ENCODE measurements at places on chromosomes 5 and 9.

GRCh38 chr5:139475865-139476617 lies 5.2 kb downstream of the SMIM33 start:
- no peak for DNase-seq

GRCh38 chr9:132750668-132751067 lies 80.4 kb downstream of the GTF3C4 start:
- DNase-seq: no peak

- no peak for DNase-seq
These were observed 10.7 kb downstream of the GRM6 start for GRCh38 chr5:178984145-178985072.

DNA sequence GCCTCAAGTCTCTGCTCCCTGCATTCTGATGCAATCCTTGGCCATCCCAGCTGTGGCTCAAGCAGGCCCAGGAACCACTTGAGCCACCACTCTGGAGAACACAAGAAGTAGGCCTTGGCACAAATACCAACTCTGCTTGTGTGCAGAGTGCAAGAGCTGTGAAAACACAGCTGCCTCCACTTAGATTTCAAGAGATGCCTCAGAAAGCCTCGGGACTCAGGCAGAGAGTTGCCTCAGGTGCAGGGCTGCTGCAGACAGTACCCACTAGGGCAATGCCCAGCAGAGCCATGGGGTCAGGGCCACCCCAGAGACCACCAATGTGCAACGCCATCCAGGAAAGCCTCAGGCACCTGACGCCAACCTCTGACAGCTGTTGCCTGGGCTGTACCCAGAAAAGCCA lies 82.4 kb downstream of the FREM1 start:
- DNase-seq: no peak

DNA sequence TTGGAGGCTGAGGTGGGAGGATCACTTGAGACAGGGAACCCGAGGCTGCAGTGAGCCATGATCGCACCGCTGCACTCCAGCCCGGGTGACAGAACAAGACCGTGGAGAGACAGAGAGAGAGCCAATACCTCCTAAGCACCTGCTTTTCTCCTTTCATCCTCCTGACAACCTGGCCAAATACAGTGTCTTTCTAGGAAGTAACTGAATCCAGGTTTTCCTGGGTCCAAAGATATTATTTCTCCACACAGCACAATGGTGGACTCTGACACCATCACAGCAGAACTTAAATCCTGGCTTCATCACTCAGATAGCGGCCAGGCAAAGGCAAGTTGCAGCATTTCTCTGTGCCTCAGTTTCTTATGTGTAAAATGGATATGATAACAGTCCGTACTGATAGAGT lies 21.9 kb downstream of the DUSP1 start:
- no peak for DNase-seq

DNA sequence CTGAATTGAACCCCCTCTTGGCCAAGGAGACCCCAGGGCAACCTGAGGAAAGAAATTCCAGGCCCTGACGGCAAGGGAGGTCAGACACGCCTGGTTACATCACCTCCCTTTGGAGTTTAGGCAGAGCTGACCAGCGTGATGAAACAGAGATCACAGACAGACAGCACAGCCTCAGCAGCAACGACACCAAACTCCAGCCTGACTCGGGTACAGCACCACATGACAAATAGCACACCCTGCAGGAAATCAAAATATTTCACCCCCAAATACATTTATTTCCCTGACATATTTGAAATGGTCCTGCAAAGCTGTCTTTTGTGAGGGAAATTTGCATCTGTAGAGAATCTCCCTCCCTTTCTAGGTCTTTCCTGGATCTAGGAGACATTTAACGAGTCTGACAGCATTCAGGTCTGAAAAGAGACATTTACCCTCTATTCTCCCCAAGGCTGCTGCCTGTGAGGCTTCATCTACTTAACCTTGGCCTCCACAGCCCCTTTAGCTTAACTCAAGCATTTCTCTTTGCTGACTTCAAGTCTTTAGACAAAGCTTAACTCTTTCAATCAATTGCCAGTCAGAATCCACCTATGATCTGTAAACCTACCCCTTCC lies 2.6 kb downstream of the QSOX2 start:
- DNase-seq: no peak

- DNase-seq: no peak
These were observed 5.5 kb downstream of the PHF24 start for GRCh38 chr9:34963552-34963951.

DNA sequence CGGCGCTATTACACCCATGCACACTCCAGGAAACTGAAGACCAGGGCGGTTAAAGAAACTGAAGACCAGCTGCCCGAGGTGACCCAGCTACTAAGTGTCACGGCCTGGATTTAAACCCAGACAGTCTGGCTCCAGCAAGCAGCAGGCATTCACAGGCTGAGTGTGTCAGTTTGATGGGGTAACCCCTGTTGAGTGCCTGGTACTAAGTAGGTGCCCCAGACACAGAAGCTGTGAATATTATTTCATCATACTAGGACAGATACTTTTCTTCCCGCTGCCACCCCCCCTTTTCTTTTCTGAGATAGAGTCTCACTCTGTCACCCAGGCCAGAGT lies 7.3 kb downstream of the ENG start:
- no peak for DNase-seq

GRCh38 chr9:71796100-71796767 lies 27.9 kb upstream of the CEMIP2 start:
- DNase-seq: no peak

DNA sequence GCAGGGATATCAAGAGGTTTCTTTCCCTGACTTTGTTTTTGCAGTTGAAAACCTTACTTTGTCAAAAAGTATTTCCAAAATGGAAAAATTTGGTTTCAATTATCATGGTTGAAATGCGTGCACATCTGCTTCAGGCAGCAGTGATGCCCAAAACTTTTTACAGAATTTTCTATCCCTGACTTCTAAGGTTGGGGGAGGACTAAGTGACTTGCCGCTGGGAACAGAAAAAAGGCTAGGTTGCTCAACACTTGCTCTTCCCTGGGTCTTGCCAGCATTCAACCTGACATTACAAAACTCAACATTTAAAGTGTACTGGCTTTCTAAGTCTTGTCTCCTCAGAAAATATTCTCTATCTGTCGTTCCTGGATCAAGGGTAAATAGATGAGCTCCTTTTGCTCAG lies 4.7 kb downstream of the KLHL3 start:
- DNase-seq: no peak

- no peak for DNase-seq
These were observed 55.9 kb upstream of the CEMIP2 start for GRCh38 chr9:71824257-71824656.

DNA sequence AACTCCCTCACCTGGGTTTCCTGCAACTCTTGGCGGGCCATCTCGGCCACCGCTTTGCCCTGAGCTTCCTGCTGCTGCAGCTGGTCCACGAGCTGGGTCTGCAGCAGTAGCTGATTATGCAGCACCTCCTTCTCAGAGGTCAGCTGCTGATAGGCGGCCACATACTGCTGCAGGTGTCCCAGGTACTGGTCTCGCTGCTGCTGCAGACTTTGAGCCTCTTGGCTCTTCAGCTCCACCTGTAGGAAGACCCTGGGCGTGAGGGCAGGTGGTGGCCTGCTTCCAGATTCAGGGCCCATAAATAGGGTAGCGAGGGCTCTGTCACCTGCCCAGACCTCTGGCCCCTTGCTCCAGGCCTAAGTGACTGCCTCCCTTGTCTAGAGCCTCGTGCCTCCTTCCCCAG lies 16.7 kb downstream of the GOLGA2 start:
- no peak for DNase-seq

DNA sequence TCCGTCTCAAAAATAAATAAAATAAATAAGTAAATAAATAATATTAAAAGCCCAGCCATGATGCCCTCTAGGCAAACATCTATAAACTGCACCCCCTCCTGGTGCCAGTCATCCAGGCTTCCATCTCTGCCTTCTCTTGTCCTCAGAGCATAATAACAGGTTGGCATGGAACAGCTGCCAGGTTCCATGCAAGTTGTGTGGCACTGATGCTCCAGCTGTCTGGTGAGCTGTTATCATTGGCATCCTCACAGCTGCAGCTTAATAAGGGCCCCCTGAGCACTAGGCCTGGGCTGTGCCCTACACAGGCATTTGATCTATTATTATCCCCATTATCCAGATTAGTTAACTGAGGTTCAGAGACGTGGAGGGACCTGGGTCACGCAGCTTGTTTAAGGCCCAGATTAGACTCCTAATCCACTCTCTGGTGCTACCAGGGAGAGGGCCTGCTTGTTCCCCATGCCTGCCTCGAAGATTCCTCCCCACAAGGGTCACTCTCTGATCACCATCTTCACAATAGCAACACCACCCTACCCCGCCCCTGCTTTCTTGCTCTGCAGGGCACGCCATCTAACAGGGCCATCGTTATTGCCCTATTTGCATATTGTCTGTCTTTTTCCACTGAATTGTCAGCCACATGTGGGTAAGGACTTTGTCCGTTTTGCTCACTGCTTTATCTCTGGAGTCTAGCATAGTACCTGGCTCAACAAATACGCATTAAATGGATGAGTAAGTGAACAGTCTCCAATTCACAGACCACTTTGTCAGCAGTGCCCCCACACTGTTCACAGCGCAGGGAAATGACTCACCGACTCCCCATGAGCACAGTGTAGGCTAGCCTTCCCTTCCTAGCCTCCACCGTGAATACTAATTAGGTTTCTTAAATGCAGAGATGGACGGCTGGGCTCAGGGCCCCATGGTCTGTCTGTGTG lies 1.5 kb upstream of the DNM1 start:
- DNase-seq: no peak

DNA sequence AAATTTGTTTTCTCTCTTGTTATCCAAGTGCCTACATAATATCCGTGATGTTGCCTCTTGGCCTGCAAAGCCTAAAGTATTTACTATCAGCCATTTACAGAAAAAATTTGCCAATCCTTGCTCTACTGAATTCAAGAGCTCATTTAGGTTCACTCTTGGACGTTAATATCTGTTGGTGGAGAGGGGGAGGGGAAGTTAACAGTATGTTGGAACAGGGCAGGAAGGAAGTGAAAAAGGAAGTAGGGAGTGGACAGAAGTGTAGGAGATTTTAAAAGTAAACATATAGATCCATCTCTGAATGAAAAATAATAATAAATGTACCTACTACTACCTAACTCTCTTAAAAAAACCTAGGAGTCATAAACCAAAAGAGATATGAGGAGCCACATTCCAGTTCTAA lies 32.8 kb downstream of the ZNF608 start:
- no peak for DNase-seq

DNA sequence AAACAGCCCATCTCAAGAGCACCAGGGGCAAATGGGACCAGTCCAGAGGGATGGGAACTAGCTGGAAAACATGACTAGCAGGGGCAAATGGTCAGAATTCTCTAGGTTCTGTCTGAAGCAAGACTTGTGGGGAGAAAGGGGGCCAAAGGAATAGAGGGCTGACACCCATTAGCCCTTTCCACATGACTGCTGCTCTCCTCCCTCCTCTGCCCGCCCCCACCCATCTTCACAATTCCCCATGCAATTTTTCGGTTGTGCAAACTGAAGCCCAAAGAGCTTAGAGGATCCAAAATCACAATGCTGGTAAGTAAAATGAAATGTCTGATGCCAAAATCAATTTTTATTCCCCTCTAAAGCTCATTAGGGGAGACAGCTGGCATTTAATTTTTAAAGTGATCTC lies 207.1 kb downstream of the DCP2 start:
- no peak for DNase-seq

DNA sequence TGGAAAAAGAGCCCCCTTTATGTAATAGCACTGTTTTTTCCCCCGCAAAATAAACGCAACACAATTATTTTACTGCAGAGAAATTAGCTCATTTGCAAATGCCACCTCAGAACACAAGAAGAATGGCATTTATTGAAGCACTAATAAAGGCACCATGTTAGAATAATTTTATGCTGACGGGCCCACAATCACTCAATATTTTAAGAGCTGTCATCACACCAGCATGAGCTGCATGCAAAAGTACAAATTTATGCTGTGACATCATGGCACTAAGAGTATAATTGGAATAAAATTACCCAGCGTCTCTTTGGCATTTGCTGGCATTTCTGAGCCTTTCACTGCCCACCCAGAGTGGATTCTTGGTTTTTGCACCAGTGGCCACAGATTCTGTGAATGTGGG lies 364.6 kb downstream of the TLE4 start:
- DNase-seq: no peak

DNA sequence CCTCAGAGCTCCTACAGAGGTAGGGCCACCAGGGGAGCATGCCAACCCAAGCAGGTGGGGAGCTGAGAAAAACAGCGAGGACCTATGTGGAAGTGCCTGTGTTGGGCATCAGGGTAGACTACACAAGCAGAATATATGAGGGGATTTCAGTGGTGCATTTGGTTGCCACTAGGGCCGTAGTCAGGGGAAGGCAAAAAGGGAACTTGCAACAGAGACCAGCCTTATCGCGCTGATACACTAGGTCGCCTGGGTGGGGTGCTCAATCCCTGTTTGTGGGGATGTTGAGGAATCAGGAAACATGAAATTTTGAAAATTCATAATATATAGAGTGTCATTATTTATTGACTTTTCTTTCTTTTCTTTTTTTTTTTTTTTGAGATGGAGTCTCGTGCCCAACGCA lies 370.9 kb upstream of the PRR16 start:
- DNase-seq: no peak

GRCh38 chr5:9374025-9374424 lies 171.8 kb downstream of the SEMA5A start:
- no peak for DNase-seq

- DNase-seq: no peak
These were observed 56.3 kb downstream of the CETN3 start for GRCh38 chr5:90353254-90353653.

DNA sequence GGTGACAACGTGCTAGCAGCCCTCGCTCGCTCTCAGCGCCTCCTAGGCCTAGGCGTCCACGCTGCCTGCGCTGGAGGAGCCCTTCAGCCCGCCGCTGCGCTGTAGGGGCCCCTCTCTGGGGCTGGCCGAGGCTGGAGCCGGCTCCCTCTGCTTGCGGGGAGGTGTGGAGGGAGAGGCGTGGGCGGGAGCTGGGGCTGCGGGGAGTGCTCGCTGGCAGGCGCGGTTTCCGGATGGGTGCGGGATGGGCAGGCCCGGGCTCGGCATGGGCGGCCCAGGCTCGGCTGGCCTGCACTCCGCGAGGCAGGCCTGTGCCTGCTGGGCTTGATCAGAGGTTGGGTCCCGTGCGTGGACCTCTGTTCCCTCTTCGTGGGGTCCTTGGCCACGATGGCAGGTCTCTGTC lies 472.6 kb downstream of the PRR16 start:
- DNase-seq: no peak

DNA sequence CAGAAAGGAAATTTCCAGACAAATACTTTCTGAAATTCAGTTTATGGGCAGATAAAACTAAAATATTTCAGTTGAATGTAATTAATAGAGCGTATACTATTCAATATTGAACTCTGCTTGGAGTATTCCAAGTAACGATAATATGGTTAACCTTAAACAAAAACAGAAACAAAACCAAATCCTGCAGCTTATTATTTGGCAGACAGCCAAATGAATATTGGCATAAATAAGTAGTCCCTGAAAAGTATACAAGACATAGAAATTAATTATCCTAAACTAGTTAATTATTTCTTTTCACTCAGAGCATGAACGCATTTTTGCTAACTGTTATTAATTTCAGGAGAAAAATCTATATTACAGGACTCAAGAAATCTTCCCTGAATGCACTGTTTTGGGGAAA lies 1574.0 kb downstream of the MAT2B start:
- no peak for DNase-seq

Data from midbrain (tissue), 1 donor.